ENCODE measurements at places on chromosomes 5 and 9.

GRCh38 chr9:88746029-88746742 is 211.2 kb downstream of the NXNL2 start:
- no peak for DNase-seq

DNA sequence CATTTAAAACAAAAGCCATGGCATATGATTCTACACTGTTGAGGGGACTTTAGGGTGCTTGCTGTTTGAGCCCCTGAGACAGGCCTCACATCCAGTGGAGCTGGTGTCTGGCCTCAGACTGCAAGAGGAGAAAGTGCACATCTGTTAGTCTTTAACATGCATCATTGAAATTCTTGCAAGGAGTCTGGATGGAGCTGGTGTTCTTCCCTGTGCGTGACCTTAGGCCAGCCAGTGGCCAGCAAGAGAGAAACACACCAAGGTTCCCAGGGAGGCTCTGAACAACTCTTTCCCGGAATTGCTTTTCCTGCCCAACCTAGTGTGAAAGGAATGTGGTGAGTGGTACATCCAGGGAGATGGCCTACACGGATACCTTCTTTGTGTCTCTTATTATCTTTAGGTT is 282.8 kb upstream of the TNC start:
- DNase-seq, result no peak

DNA sequence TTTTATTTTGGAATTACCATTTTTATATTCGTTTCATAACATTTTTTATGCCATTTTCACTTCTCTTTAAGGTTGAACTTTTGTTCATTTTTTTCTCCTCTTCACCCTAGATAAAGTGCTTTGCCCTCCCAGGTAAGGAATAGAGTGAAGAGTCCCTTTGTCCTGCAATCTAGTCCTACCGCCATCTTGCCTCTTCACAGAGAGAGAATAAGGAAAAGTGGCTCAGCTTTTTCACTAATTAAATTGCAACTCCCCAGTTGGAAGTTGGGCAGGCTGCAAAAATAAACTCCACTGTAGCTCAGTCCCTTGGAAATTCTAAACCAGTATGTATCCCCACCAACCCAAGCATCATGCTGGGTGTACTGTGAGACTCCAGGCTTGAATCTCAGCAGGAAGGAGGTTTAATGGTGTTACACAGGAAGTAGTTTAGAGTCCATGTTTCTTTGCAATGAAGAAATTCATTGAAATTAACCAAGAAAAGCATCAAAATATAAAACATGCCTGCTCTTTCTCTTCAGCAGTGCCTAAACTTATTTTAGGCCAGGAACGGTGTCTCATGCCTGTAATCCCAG is 60.3 kb upstream of the PCSK1 start:
- DNase-seq, result no peak

DNA sequence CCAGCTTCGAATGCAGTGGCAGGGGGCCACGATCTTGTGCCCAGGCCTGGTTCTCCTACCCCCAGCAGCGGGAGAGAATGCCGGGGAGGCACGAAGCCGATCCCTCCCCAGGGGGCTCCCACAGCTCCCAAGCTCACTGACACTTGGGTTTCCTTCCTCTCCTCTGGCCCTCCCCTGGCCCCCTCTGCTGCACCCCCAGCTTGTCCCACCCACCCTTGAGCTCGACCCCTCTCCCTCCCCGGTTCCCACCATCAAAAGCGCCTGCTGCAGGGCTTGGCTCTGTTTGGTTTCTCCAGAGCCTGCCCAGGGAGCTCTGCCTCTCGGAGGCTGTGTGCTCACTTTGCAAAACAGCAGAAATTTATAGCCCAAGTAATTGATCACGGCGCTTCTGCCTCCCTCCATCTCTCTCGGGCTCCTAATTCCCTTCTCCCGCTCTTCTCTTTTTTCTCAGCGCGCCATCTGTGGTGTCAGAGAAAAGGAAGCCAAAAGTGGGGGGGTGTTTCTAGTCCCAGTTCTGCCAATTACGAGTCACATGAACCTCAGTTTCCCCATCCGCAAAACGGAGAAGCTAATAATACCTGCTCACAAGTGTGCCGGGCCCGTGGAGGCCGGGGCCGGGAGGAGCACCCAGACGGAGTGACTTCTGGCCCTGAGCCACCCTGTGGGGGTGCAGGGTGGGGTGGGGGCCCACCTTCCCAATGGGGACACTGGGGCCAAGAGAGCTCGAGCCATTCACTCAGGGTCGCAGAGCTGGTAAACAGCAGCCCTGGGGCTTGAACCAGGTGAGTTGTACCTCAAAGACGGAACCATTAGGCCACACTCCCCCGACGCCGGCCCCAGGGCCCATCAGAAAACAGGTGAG is 141.2 kb upstream of the IER5L start:
- no peak for DNase-seq

DNA sequence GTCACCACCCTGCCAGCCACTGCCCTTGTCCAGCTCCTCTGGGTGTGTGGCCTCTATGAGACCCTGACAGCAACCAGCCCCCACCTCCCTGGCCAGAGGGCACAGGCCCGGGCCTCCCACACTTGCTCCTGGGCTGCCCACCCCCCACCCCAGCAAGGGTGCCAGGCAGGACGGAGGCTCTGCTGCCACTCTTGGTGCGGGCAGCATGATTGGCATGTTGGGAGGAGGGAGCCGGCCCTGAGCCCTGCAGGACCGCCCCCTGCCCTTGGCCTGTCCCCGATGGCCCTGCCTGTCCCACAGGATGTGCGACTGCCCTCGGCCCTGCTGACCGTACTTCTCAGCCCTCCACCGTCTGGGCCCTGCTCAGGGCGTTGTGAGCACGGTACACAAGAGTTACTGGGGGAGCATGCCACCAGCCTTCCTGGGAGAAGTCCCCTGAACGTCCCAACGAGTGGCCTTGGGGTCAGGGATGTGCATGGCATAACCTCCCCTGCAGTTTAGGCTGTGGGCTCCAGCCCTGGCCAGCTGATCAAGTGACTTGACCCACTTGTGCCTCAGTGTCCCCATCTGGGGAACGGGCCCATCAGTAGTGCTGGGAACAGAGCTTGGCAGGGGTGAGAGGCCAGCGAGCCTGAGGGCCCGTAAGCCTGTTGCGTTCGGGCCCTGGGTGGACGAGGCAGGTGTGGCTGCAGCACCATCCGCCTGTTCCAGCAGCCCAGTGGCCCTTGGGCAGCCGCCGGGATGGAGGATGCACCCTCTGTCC is 16.0 kb downstream of the GPSM1 start:
- no peak for DNase-seq

GRCh38 chr5:112933651-112934365 is 11.8 kb upstream of the REEP5 start:
- DNase-seq, result no peak

GRCh38 chr9:87516926-87517290 is 19.2 kb downstream of the DAPK1 start:
- no peak for DNase-seq
